ENCODE measurements at places on chromosomes 16 and 17. TPM values are rescaled to one million over a fixed set of nuclear protein-coding genes. Genes with fewer than 3 reads are reported as not detected.

MAF gene
- 0.66 TPM for total RNA-seq

NPIPB6 gene
- total RNA-seq, result 3.3 TPM

CHP2 gene
- not detected for total RNA-seq

ANKFN1 gene
- 1.2 TPM for total RNA-seq

TBC1D3H gene
- not detected for total RNA-seq

RNF112 gene
- total RNA-seq, result not detected

MRPL38 gene
- 37.6 TPM for total RNA-seq

AANAT gene
- total RNA-seq, result not detected

CBX8 gene
- total RNA-seq, result 2.4 TPM

EVI2A gene
- 0.80 TPM for total RNA-seq

CCL16 gene
- total RNA-seq, result 1.1 TPM

PRCD gene
- 0.65 TPM for total RNA-seq

KLHL10 gene
- not detected for total RNA-seq

P2RX5 gene
- 1.7 TPM for total RNA-seq

GPR179 gene
- total RNA-seq, result not detected

C17orf78 gene
- total RNA-seq, result not detected

TOM1L1 gene
- total RNA-seq, result 5.2 TPM

RABEP2 gene
- 29.9 TPM for total RNA-seq

SPATA20 gene
- 44.0 TPM for total RNA-seq

RND2 gene
- total RNA-seq, result 0.27 TPM

SYNGR3 gene
- total RNA-seq, result 1.3 TPM

PRR29 gene
- total RNA-seq, result 0.66 TPM

SUMO2 gene
- total RNA-seq, result 124 TPM

CCL8 gene
- total RNA-seq, result not detected

HOXB6 gene
- total RNA-seq, result 2.5 TPM

EVI2B gene
- 2.5 TPM for total RNA-seq

MFAP4 gene
- total RNA-seq, result not detected

SEPTIN1 gene
- total RNA-seq, result 0.50 TPM

POLR2A gene
- 110 TPM for total RNA-seq

KRTAP2-3 gene
- not detected for total RNA-seq

SGSH gene
- total RNA-seq, result 28.9 TPM

CIBAR2 gene
- not detected for total RNA-seq

PIPOX gene
- total RNA-seq, result 1.8 TPM

CES4A gene
- 1.6 TPM for total RNA-seq

MARVELD3 gene
- 0.13 TPM for total RNA-seq

C1QTNF8 gene
- total RNA-seq, result not detected

TMEM100 gene
- total RNA-seq, result not detected

HNF1B gene
- total RNA-seq, result not detected

KRTAP9-4 gene
- not detected for total RNA-seq

DNAH9 gene
- total RNA-seq, result under 0.01 TPM

EMP2 gene
- 37.6 TPM for total RNA-seq

STH gene
- total RNA-seq, result not detected

PRPSAP1 gene
- total RNA-seq, result 81.4 TPM

WDR90 gene
- 14.6 TPM for total RNA-seq

SNTB2 gene
- 90.4 TPM for total RNA-seq

SDF2 gene
- 36.7 TPM for total RNA-seq

CDRT15L2 gene
- total RNA-seq, result not detected

CIAO2B gene
- total RNA-seq, result 87.5 TPM

KRT20 gene
- not detected for total RNA-seq

TMEM92 gene
- total RNA-seq, result 0.07 TPM

ATP2A1 gene
- total RNA-seq, result 0.36 TPM

All from thoracic aorta endothelial cell (primary cell).